Dermis blood vessel endothelial cell (primary cell): ENCODE measurements at places on chromosomes 11 and 22. TPM values are rescaled to one million over a fixed set of nuclear protein-coding genes. Genes with fewer than 3 reads are reported as not detected.

DNA sequence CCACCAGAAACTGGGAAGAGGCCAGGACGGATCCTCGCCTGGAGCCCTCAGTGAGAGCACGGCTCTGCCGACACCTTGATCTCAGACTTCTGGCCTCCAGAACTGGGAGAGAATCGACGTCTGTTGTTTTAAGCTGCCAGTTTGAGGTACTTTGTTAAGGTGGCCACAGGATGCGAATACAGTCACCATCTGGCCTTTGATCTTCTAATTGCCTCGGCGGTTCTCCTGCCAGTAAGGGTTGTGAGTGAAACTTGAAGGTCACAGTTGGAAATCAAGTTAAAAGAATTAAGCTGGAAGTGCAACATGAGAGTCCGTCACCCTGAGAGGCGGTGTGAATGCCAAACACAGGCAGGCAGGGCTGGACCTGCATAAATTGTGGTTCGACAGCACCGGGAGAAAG is 27.9 kb downstream of the PARVB start:
- peak; percentile 20 for DNase-seq

APOL4 gene
- 2.4 and 3.1 TPM in 2 replicates for total RNA-seq

- no peak for DNase-seq
These were observed 50.0 kb upstream of the NFRKB start for GRCh38 chr11:129945373-129945772.

SMC1B gene
- not detected in 2 replicates for total RNA-seq

GRCh38 chr11:62804310-62805075 is 747 bp downstream of the NXF1 start:
- DNase-seq, result peak; percentile 74
